Activated gamma-delta T cell treated with Interleukin-2 at 50 U/mL for 16 hours (primary cell): ENCODE measurements at places on chromosomes 7 and 10.

GRCh38 chr10:133349160-133349568 lies 2.0 kb downstream of the PRAP1 start:
- DNase-seq = no peak

DNA sequence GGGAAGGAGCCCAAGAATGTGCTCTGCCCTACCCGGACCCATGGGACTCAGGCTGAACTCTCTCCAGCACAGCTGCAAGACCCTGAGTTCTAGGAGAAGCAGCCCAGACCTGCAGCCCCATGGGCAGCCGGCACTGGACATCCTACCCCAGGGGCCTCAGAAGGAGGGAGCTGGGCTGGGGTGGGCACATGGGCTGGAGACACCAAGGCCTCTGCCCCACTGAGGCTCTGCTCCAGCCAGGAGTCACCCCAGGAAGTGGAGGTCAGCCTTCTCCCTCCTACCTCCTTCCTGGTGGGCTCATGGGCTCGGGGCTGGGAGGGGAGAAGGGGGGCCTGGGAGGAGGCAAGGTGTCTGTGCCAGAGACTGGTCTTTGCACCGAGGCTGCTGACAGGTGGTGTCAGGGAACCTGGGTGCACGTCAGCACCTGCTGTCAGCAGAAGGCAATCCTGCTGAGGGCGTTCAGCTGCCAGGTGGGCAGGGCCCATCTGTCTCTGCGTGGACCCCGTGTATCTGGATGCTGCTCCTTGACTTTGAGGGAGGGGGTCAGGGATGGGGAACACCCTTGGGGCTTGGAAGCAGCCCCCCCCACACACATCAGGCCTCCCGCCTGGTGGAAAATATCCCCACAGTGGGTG lies 95.2 kb downstream of the PDGFA start:
- DNase-seq = no peak

GRCh38 chr7:40542982-40543741 lies 408.4 kb downstream of the SUGCT start:
- no peak for DNase-seq

DNA sequence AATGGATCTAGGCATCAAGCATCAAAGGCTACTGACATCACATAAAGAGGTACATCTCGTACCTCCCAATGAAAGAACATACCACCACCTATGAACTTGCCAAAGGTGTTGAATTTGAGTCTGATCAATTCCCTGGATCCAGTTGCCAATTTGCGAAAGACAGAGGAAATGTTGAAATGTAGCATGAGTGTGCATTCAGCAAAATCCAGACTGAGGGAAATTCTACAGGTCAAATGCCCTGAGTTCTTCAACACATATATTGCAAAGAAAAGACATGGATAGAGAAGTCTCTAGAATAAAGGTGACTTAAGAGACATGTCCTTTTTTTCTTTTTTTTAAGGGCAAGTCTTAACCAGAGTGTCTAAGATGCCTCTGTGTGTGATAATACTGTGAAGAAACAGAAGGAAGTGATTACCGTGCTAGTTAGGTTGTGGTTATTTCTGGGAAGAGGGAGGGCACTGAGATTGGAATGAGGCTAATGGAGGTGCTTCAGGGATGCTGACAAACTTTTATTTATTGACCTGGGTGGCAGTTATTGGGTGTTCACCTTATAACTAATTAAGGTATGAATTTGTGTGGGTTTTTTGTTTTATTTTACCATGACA lies 128.7 kb downstream of the SAMD9 start:
- no peak for DNase-seq

GRCh38 chr10:79241990-79242619 lies 105.2 kb upstream of the PPIF start:
- DNase-seq = peak; percentile 18

DNA sequence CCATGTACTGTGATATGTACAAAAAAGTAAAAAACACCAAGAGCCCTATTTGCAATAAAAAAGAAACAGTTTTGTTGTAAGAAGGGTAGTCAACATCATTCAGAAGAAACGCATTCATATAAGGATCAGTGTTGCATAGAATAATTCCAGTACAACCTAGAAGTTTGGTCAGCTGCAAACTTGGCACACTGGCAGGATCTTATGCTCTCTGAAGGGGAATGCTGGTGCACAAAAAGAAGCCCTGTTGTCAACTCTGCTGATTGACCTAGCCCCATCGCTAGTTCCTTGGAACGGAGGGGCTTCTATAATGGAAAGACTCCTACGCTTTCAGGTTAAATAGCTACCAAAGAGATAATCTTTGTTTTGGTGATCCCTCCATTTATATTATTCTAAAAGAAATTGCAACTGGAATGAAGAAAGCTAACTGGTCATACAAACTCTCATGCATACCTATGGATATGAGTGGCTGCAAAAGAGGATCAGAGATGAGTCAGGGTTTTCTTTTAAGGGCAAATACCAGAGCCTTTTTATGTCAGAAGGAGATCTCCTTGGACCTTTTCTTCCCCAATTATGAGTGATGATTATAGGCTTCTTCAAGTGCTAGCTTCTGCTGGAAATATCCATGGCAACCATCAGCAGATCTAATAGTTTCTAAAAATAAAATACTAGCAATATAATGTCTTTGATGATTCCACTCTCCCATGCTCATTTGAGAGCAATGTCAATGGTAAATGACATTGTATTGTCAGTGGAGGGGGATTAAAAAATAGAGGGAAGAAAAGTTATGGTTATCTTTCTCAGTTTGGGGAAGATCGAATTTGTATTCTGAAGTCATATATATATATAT lies 312.4 kb upstream of the CACNA2D1 start:
- DNase-seq = no peak

DNA sequence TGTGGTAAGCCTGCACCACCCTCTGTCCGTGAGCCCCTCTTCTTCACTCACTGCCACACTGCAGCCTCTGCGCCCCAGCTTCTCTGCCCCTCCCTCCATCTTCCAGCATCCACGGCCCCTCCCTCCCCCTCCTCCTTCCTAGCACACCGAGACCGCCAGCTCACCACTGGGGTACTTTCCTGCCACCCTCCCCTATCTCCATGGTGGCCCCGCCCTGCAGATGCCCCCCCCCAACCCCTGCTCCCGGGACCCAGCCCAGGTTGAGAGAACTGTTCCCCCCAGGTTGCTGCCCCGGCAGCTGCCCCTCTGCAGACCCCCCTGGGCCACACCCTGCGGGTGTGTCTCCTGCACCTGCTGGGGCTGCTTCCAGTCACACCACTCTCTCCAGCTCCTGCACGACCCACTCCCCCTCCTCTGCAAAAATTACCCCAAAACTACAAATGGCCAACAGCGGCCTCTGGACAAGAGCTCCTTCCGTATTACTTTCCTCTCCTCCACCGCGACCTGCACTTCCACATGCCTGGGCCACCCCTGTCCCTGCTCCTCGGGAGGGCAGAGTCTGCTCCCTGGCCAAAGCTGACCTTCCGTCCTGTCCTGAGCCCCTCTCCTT lies 209.2 kb upstream of the PPP2R2D start:
- DNase-seq = no peak
